ENCODE measurements at places on chromosomes 3 and 15.
A peak's percentile ranks its signal among the peaks of the same experiment; 100 is the strongest.

- DNase-seq = no peak
Observed at GRCh38 chr3:85821130-85821756, 862.5 kb downstream of the CADM2 start.

DNA sequence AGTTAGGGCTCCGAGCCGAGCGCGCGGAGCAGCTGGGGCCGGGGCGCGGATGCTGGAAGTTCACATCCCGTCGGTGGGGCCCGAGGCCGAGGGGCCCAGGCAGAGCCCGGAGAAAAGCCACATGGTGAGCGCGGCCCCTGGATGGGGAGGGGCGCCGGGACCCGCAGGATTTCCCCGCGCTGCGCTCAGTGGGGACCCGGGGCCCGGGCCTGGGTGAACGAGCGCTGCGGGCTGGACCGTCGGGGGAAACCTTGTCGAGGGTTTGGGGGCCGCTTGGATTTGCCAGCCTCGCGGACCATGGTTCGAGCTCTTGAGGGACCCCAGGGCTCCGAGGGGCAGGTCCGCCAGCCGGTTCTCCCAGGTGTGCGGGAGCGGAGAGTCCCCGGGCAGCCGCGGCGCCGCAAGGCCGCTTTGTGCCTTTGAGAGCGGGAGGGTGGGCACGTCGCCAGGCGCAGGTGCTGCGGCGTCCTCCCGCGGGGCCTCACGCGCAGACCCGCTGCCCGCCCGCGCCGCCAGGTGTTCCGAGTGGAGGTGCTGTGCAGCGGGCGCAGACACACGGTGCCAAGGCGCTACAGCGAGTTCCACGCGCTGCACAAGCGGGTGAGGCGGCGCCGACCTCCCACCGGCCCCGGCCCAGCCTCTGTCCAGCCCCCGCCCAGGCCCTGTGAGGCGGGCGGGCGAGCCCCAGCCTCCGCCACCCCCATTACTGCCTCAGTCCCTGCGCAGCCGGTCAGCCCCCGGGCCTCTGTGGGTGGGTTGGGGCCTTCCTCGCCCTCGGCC is at the start of gene SNX22:
Gene SNX22, plus strand, starts transcription at position 5 of the 780 bp plus-strand sequence. Its CDS starts 45 bp downstream, at position 50.
- DNase-seq = peak; percentile 33

- DNase-seq = no peak
Observed at GRCh38 chr15:72968531-72968922, 83.7 kb upstream of the NEO1 start.

- no peak for DNase-seq
Observed at GRCh38 chr15:73674587-73674986, 9.6 kb upstream of the CD276 start.

DNA sequence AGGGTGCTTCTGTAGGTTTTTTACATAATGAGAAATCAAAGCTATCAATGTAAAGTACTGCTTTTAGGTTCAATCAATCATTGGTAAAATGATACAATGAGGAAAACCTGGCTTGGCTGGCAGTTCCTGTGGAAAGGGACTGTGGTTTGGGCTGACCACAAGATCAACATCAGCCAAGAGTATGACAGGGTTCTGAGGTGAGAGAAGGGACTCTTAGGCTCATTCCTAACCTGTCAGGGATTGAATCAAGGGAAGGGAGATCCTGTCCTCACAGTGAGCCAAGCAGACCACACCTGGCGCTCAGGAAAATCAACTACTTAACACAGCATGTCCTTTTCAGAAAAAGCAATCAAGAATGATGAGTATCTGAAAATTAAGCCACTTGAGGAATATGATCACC is 111.1 kb downstream of the MAGI1 start:
- DNase-seq = no peak

DNA sequence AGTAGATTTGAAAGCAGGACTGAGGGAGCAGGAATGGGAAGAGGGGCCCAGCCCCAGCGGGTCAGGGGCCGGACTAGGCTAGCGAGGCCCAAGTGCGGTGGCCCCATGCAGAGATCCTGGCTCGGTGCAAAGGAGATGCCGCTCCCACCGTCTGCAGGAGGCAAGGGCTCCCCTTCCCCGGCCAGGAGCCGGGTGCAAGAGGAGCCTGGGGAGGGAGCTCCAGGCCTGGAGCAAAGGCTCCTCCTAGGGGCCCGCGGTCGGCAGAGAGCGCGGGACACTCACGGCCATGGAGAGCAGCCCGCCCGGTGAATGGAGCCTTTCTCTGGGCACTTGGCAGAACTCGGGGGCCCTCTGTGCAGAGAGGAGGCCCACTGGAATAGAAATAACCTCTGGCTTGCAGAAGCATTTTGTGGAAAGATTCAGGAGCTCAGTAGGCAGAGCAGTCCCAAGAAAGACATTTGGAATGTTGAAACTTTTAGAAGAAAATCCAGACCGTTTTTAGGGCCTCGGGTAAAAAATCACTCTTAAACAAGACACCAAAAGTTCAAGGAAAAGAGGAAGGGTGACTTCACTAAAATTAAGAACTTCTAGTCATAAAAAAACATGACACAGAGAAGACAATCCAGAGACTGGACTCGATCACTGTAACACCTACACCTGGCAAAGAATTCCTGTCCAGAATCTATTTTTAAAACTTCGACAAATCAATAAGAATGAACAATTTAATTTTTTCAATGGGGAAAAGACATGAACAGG is 43.0 kb upstream of the USP3 start:
- DNase-seq = no peak

- DNase-seq = no peak
Observed at GRCh38 chr3:174101244-174101643, 703.7 kb downstream of the NLGN1 start.

DNA sequence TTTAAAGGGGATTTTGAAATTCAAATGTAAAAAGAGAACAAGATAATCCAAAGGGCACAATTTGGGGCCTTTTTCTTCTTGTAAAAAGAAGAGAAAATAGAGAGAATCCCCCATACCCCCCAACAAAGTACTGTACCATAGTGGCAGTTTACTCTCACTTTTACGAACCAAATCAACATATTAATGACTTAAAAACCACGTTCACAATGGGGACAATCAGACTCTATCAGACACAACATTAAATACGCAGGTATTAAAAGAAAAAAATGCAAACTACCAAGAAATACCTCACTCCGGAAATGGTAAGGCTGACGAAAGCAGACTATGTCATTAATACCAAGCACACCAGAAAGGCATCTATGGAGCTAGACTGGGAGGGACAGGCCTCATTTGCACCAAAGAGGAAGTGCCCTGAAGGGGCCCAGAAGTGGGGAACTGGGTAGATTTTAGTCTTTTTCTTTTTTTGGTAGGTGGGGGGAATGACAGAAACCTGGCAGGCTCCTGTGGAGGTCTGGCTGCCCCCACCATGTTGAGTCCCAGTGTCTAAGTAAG is 134.3 kb downstream of the TIGIT start:
- DNase-seq = no peak

- no peak for DNase-seq
Observed at GRCh38 chr3:133570139-133570936, 3.1 kb upstream of the CDV3 start.

- DNase-seq = no peak
Observed at GRCh38 chr3:14358426-14359211, 43.8 kb upstream of the SLC6A6 start.

DNA sequence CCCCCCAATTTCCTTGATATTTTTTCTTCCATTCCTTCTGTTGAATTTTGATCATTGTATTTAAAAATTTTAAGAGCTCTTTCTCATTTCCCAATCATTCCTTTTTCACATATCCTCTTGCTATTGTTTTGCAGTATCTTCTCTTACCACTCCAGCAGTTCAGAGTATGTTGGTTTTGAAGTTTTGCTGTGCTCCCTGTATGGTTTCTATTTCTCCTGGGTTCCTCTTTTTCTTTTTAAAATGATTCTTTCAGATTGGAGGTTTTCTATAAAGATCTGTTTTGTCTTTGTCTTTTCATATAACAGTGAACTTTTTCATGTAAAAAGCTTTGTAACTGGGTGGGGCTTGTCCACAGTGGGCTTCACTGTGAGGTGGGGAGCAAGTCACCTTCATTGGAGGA is 12.8 kb downstream of the USP3 start:
- DNase-seq = no peak

DNA sequence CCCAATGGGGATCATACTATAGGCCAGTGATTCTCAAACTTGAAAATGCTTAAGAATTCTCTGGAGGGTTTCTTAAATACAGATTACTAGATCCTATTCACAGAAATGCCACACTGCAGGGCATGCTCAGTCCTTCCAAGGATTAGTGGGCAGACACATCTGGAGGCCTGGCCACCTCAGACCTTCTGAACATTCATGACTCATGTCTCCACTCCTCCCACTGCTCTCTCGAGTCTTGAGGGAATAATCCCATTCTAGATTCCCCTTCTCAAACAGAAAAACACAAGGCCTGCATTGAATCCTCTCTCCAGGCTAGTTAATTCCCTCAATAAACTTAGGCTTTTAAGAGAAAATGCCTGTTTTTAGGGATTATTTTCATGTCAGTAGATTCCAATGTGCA is 22.1 kb downstream of the ZNF621 start:
- DNase-seq = no peak

GRCh38 chr15:60713119-60714084 is 234.5 kb upstream of the ICE2 start:
- no peak for DNase-seq

GRCh38 chr3:189778340-189778950 is 147.3 kb downstream of the TP63 start:
- no peak for DNase-seq

- no peak for DNase-seq
Observed at GRCh38 chr3:185900228-185900627, 37.6 kb downstream of the TRA2B start.

DNA sequence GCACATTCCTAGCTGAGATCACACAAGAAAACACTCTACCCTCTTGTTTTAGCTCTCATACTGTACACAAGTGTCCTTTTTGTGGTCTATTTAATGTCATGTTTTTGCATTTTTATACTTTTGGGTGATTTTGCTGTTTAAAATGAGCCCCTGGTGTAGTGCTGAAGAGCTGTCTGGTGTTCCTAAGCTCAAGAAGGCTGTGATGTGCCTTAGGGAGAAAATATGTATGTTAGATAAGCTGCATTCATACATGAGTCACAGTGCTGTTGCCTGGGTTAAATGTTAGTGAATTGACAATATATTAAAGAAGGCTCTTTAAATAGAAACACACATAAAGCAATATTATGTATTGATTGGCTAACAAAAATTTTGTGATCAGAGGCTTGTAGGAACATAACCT is 387.4 kb upstream of the C2CD4B start:
- DNase-seq = no peak

DNA sequence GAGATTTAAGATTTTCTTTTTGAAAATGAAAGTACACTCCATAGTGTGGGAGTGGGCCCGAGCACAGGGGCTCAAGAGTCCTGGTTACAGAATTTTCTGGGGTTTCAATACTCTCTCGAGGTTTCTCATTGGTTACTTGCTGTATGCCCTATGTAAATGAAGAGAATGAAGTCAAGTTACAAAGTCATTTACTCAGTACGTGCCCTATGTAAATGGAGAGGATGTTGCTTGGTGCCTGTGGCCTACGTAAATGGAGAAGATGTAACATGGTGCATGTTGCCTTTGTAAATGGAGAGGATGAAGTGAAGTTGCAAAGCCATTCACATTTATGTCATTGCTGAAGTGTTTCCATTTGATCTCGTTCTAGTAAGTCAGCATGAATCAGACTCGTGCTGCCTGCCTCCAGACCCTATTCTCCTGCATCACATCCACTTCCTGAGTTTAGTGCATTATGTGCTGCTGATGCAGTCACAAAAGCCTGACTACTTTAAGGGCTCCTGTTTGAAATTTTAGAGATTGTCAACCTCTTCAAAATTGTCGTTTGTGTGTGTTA is 302.0 kb downstream of the ZBBX start:
- DNase-seq = no peak

DNA sequence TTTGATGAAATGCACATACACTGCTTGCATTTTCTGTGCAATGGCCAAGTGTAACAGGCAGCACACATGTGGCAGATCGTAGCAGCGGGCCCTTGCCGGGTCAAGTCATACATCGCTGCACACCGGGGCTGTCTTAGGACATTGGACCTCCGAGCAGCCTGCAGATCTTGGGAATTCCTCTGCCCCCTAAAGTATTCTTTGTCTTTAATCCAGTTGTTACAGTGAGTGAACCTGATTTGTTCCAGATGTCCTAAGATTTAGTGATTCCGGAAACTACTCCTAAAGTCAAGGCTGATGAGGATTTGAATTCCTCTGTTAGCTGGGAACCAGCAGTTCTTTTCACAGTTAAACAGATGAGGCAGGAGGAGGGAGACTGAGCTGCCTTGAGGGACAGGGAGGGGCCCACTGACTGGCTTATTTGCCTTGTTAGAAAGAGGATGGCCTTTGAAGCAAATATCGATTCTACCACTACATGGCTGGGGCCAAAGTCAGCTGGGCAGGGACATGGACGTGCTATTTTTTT is 190.7 kb upstream of the CTDSPL start:
- DNase-seq = no peak

GRCh38 chr15:61253186-61253585 is 24.1 kb upstream of the RORA start:
- no peak for DNase-seq

DNA sequence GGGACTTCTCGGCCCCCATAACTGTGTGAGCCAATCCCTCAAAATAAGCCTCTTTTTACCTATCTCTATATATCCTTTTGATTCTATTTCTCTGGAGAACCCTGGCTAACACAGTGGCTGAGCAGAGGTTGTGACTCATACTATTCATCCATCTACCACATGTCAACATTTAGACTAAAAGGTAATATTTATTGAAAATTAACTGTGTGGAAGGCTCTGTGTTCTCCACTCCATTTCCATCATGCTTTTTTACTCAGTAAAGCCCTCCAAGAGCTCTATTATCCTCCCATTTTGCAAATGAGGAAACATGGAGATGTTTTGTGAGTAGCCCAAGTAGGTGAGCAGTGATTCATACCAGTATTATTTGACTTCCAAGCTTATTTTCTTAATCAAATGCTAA is 217.9 kb upstream of the DCBLD2 start:
- no peak for DNase-seq

GRCh38 chr3:4570840-4571621 is 77.9 kb downstream of the ITPR1 start:
- DNase-seq = no peak

DNA sequence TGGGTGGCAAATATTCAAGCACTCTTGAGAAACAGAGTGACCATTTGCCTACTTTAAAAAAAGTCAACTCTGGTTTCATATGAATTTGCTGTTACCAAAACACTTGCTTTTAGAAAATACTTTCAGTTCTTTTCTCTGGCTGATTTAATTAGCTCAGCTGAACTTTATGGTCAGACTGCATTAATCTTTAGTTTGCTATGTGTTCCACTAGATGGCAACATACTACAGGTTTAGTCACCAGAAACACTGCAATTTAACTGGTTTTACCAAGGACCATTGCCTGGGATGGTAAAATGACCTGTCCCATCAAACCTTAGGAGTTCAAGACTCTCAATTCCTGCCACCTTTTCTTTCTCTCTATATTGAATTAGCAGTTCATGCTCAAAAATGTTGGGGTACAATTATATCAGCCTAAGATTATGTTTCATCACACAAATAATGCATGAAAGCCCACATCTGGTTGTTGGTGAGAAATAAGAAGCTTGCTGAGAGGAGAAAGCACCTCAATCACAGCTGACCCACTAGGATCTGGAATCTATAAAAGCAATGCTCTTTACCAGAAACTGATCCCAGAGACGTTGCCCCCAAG is 14.2 kb downstream of the EIF4E3 start:
- no peak for DNase-seq

- DNase-seq = no peak
Observed at GRCh38 chr15:68499620-68500312, 67.8 kb upstream of the ITGA11 start.

Data from naive thymus-derived CD8-positive, alpha-beta T cell (primary cell).